MCF 10A (cell line): ENCODE measurements at places on chromosomes 13 and 19. TPM values are rescaled to one million over a fixed set of nuclear protein-coding genes. Genes with fewer than 3 reads are reported as not detected.

DNA sequence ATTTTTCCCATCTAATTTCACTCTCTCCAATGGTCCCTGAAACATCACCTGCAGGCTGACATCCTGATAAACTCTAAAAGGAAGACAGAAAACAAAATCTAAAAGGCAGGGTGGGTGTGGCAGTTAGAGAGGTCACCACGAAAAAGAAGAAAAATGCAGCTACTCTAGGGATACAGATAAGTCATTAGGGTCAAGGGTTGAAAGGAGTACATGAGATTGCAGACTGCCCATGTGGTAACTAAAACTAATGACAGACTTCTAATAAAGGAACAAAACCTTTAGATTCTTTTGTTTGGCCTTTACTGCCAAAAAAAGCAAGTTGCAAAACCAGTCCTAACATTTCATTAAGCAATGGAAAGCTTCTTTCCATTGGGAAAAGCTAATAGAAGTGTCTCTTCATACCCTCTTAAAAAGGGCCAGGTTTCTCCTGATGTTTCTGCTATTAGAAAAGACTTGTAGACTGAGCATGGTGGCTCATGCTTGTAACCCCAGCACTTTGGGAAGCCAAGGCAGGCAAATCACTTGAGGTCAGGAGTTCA is 31.0 kb downstream of the THSD1 start:
- no peaks in the 10 kb centered on the region for H3K27me3 ChIP-seq
- H3K27ac ChIP-seq, result no peak overlapping the region
- no peak for DNase-seq
- peaks cover 11% of the 10 kb centered on the region for H3K36me3 ChIP-seq
- peaks cover 15% of the 10 kb centered on the region for H3K4me1 ChIP-seq

DNA sequence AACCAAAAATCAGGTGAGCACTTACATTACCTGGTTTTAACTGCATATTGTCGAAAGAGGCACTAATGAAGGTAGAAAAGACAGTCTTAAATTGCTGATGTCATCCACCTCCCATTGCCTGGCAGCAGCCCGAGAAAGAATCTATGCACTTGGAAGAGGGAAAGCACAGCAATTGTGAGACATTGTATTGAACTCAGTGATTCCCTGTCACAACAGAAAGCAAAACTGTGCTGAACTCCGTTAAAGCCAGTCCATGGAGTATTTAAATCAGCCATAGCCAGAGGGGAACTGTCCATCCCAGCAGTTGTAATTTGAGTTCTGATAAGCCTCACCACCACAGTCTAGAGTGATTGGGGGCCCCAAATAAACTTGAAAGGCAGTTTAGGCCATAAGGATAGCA is 466.6 kb upstream of the PCDH9 start:
- no peaks in the 10 kb centered on the region for H3K27me3 ChIP-seq
- no peak overlapping the region for H3K27ac ChIP-seq
- no peak overlapping the region for H3K4me3 ChIP-seq
- peaks cover 6% of the 10 kb centered on the region for H3K4me1 ChIP-seq
- no peaks in the 10 kb centered on the region for H3K36me3 ChIP-seq
- DNase-seq, result peak; percentile 8

DNA sequence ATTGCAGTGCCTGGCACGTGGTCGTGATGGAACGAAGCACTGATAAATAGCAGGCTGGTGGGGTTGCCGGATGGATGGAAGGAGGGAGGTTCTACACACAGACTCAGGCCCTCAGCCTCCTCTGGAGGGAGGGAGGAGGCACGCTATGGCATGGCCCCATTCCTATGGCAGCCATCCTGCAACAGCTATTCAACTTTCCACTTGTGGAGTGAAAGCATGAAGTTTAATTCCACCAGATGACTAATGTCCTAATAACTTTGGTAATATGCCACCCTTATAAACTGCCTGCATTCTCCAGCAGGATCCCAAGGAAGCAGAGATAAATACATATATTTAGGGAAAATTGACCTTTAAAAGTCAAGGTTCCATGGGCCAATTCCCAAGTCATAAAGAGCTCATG is 92.4 kb downstream of the KL start:
- H3K4me3 ChIP-seq, result no peak overlapping the region
- H3K4me1 ChIP-seq, result no peaks in the 10 kb centered on the region
- peaks cover 94% of the 10 kb centered on the region for H3K36me3 ChIP-seq
- DNase-seq, result no peak
- no peaks in the 10 kb centered on the region for H3K27me3 ChIP-seq

GRCh38 chr13:62113179-62113578 is 697.5 kb upstream of the PCDH20 start:
- H3K27ac ChIP-seq, result no peak overlapping the region
- DNase-seq, result no peak
- H3K36me3 ChIP-seq, result no peaks in the 10 kb centered on the region
- H3K4me3 ChIP-seq, result no peak overlapping the region

- DNase-seq, result peak; percentile 49
- peaks cover 18% of the 10 kb centered on the region for H3K4me1 ChIP-seq
- no peak overlapping the region for H3K27ac ChIP-seq
- no peaks in the 10 kb centered on the region for H3K36me3 ChIP-seq
These were observed 2.7 kb downstream of the PRKACA start for GRCh38 chr19:14114854-14115253.

DNA sequence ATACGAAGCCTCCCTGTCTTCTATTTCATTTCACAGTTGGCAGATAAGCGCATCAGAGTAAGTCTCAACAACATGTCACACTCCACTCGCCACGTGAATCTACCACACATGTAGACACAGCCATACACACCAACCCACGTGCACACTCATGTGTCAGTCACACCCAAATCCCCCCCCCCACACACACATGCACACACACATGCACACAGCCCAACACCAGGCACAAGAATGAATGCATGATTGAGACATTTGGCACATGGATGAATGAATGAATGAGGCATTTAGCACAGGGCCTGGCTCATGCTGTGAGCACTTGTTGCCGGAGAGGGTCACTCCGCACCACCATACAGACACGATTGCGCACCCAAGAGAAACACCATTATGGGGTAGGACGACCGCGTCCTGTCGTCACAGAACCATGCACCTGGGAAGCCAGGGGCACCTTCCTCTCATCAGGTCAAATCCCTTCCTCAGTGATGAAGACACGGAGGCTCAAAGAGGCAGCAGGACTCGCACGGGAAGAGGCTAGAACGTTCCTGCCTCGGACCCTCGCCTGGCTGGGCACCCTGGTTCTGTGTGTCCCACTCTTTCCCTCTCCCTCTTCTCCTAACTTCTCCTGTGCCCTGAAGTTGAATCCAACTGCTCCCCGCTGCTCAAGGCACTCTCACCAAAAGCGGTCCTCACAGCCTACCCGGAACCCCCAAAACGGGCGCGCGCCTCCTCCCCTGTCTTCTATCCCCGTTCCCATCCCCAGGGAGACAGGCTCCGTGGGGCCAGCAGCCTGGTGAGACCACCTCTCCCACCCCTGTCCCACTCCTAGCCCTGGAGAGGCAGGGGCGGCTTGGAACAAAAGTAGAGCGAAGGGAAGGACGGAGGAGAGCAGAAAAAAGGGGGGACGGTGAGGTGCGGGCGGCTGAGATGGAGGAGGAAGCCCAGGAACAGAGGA is 1.3 kb downstream of the MEIS3 start:
- peaks cover 32% of the 10 kb centered on the region for H3K4me1 ChIP-seq
- H3K27me3 ChIP-seq, result peaks cover 71% of the 10 kb centered on the region
- H3K4me3 ChIP-seq, result peak overlapping the region; percentile 63
- DNase-seq, result no peak
- H3K36me3 ChIP-seq, result no peaks in the 10 kb centered on the region

- no peaks in the 10 kb centered on the region for H3K4me1 ChIP-seq
- no peak overlapping the region for H3K4me3 ChIP-seq
- H3K27me3 ChIP-seq, result no peaks in the 10 kb centered on the region
These were observed 38.9 kb downstream of the TMED1 start for GRCh38 chr19:10797078-10797477.

DNA sequence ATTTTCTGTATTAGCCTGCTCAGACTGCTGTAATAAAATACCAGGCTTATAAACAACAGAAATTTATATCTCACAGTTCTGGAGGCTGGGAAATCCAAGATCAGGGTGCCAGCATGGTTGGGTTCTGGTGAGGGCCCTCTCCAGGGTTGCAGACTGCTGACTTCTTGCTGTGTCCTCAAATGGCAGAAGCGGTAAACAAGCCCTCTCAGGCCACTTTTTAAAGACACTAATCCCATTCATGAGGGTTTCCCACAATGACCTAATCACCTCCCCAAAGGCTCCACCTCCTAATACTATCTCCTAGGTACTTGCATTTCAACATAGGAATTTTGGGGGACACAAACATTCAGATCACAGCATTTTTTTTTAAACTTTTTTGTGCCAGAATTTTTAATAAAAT is 159.3 kb downstream of the PDS5B start:
- H3K27me3 ChIP-seq, result no peaks in the 10 kb centered on the region
- no peak overlapping the region for H3K27ac ChIP-seq
- peaks cover 25% of the 10 kb centered on the region for H3K36me3 ChIP-seq
- DNase-seq, result no peak

DNA sequence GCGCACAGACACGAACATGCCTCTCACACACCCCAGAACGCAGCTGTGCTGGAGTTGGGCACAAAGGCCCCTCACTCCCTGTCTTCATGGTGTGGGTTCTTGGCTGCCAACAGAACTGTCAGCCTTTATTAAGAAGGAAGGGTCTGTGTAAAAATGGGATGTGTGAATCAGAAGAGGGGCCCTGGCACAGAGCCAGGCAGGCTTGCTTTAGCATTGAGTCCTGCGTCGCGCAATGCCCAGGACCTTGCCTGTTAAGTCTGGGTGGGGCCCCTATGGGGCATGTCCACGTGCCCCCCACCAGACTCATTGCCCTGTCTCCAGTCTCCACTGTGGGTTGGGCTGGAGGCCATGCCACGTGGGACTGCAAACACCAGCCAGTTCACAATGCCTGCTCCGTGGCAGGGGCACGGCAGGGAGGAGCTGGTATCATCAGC is 84.8 kb downstream of the SLC7A1 start:
- no peaks in the 10 kb centered on the region for H3K27me3 ChIP-seq
- H3K4me3 ChIP-seq, result no peak overlapping the region
- H3K36me3 ChIP-seq, result peaks cover 49% of the 10 kb centered on the region
- no peak for DNase-seq

DNA sequence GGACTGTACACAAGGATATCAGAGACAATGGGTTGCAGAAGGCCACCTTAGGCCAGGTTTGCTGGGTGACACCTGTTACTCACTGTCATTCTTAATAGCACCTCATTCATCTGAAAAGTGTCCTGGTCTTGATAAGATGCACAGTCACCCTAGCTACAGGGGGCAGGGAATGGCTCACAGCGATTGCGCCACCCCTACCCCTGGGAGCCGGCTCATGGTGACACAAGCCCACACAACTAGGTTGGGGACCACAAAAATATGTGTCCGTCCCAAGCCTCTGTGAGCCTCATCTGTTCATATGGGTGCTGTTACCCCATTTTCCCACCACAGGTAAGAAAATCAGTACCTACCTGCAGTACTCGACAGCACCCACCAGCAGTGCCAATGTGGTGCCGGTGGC is 23.4 kb downstream of the MED26 start:
- no peak overlapping the region for H3K4me3 ChIP-seq
- H3K27ac ChIP-seq, result no peak overlapping the region
- no peak for DNase-seq
- H3K4me1 ChIP-seq, result peaks cover 17% of the 10 kb centered on the region
- peaks cover 13% of the 10 kb centered on the region for H3K36me3 ChIP-seq

GRCh38 chr13:110766671-110767430 is 53.4 kb downstream of the ING1 start:
- H3K36me3 ChIP-seq, result no peaks in the 10 kb centered on the region
- H3K27me3 ChIP-seq, result peaks cover 68% of the 10 kb centered on the region
- no peak overlapping the region for H3K27ac ChIP-seq
- H3K4me1 ChIP-seq, result no peaks in the 10 kb centered on the region
- H3K4me3 ChIP-seq, result no peak overlapping the region
- DNase-seq, result no peak

DNA sequence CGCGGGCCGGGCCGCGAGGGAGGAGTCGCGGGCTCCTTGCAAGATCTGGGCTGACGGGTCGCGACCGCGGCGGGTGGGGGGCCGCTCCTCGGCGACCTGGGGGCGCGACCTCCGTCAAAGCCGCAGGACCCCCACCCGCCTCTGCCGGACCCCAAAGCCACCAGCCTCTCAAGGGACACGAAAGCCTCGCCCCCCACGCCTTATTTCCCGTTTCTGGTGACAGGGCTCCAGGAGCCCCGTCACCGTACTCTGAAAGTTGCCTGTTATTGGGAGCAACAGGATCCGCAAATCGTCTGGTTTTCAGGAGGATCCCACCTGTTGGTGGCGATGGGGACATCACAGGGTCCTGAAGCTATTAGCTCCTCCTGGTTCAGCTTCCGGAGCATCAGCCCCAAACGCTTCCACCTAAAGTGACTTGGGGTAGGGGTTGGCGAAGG is 530 bp downstream of the MAU2 start:
- H3K27ac ChIP-seq, result peak overlapping the region; percentile 99
- peaks cover 19% of the 10 kb centered on the region for H3K4me1 ChIP-seq
- peak overlapping the region; percentile 92 for H3K4me3 ChIP-seq
- DNase-seq, result peak; percentile 9
- peaks cover 35% of the 10 kb centered on the region for H3K36me3 ChIP-seq

The IFI30 gene
- total RNA-seq, result 4.7 and 9.1 TPM in 2 replicates
